Right renal pelvis (tissue), 4 donors: ENCODE measurements at places on chromosomes 7 and 10. TPM values are rescaled to one million over a fixed set of nuclear protein-coding genes. Genes with fewer than 3 reads are reported as not detected.

The MTURN gene
- 81.6 TPM for polyA plus RNA-seq

The GRM8 gene
- 10.0 TPM for polyA plus RNA-seq

The SNCG gene
- 11.4 TPM for polyA plus RNA-seq

The SRRM3 gene
- 2.2 TPM for polyA plus RNA-seq

The IQUB gene
- polyA plus RNA-seq: 5.4 TPM

The ANKMY2 gene
- 29.7 TPM for polyA plus RNA-seq

The IFIT3 gene
- polyA plus RNA-seq: 15.9 TPM

The SLC18A3 gene
- not detected for polyA plus RNA-seq

The ALDH18A1 gene
- 78.4 TPM for polyA plus RNA-seq

- DNase-seq: no peak
Observed at GRCh38 chr7:5681979-5682546, 99.4 kb downstream of the RNF216 start.

GRCh38 chr7:99525713-99526440 lies 21.4 kb downstream of the ZKSCAN5 start:
- no peak for DNase-seq

- DNase-seq: no peak
Observed at GRCh38 chr10:42859256-42859655, 76.7 kb downstream of the BMS1 start.

DNA sequence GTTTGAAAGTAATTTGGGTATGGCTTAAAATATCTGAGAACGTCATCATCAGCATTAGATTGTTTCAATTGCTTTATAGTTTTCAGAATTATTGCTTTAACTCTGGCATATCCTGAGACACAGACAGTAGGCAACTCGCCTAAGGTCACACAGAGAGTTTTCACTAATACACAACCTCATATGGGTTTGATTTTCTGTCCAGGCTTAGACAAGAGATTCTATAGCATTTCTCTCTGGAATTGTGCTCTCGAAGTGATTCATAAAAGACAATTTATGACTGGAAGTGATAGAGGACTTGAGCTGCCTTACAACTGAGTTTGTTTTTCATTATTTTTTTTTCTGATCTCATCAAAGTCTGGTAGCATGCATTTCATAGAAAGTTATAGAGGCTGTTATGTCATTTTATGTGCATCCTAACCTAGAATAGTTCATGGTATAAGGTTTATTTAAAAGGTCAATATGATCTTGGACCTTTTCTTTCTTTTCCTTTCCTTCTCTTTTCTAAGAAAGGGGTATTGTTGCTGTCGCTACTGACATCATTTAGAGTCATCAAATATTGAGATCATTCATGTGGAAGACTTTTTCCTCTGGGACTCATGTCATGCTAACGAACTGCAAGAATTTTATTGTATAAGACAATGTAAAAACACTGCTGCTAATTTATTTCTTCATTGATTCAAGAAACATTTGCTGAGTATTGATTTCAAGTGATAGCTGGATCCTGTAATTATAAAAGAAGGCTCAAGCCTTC lies 278.2 kb downstream of the PLXDC2 start:
- no peak for DNase-seq

DNA sequence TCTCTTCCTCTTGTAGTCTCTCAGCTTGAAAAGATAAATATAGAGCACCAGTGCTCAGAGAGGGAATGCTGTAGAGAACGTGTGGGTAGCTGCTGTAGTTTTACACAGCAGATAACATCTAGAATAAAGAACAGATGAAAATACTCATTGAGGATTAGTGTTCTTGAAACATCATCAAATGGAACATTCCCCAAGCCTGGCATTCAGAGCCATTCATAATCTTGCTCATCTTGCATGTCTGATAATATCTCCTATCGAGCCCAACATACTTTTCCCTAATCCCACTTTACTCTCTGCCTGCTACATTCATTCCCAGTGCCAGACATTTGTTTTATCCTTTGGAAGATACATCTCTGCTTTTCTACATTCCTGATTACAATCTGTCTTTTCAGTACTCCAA lies 35.2 kb downstream of the MCU start:
- no peak for DNase-seq

GRCh38 chr10:107340326-107340725 lies 175.8 kb upstream of the SORCS1 start:
- no peak for DNase-seq

DNA sequence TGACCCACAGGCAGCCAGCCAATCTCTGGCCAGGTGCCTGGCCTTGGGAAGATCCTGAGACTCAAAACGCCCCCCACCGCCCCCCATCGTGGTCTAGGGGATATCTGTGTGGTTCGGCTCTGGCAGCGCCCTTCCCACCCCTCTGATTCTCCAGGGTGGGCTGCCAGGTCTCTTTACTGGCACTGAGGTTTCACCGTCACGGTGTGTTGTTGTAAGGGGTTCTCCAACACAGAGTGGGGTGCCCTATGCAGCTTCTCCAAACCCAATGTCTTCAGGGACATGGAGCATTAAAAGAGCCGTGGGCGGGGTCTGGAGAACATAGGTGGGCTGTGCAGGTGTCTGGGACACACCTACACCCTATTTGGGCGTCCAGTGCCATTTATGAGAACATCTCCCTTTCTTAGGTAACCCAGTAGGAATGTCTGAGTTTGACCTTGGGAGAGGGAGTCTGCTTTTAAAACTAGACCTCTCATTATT lies 1.5 kb downstream of the MAFK start:
- no peak for DNase-seq

DNA sequence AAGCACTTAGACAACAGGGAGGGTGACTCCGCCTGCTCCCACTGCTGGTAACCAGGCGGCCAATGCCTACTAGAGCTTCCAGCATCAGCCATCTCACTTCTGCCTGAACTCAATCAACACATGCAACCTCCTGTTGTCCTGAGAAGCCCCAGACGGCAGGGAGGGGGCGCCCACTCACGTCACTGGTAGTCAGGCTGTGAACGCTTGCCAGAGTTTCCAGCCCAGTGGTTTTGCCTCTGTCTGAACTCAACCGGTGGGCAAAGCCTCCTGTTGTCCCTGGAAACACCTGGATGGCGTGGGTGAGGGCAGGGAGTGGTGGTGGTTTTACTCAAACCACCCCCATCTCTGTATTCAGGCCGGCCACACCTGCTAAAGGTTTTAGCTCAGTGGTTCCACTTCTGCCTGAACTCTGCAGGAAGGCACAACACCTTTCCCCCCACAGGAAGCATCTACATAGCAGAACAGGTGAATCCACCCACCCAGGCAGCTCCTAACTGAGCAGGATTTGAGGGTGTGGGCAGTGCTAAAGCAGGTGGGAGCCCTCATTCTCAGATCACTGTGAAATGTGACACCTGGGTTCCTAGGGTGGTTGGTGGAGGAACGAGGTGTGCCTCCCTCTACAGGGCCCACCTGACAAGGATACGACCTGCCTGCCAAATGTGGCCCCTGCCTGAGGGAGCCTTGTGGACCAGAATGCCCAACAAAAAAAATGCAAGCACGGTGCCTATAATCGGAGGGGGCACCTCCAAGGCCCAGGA lies 563.0 kb upstream of the SEMA3D start:
- DNase-seq: no peak

DNA sequence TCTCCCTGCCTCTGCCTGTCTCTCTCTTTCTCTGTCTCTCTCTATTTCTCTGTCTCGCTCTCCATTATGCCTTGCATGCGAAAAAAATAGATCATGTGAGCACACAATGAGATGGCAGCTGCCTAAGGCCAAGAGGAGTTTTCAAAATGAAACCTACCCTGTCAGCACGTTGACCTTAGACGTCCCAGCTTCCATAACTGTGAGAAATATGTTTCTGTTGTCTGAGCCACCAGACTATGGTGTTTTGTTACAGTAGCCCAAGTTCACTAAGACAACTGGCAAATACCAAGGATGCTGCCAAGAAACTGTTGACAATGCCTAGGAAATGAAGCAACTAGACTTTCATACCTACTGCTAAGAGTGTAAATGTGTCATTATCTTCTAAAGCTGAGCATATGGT lies 70.6 kb upstream of the PLXDC2 start:
- DNase-seq: no peak

- DNase-seq: no peak
Observed at GRCh38 chr10:128084991-128085390, 41.2 kb downstream of the MKI67 start.

GRCh38 chr7:90828601-90829000 lies 232.5 kb downstream of the CDK14 start:
- DNase-seq: no peak

DNA sequence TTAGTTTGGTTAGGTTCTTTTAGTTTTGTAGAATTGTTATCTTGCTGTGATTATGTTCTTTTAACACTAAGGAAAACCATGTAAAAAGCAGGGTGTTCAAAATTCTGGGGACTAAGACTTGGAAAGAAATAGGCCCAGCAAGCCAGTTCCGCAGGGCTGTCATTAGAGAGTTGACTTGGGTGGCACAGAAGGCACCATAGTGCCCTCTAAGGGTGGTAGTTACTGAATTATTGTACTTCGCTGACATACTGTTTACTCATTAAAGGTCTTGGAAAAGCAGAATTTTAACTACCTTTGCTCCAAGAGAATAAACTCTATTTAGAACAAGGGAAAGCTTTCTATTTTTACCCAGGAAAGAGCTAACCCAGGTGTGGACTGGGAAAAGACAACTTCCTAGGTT lies 86.5 kb downstream of the OTUD1 start:
- DNase-seq: no peak

GRCh38 chr10:52523696-52524095 lies 209.6 kb downstream of the DKK1 start:
- no peak for DNase-seq

- DNase-seq: no peak
Observed at GRCh38 chr7:21305455-21306235, 122.2 kb upstream of the SP4 start.

DNA sequence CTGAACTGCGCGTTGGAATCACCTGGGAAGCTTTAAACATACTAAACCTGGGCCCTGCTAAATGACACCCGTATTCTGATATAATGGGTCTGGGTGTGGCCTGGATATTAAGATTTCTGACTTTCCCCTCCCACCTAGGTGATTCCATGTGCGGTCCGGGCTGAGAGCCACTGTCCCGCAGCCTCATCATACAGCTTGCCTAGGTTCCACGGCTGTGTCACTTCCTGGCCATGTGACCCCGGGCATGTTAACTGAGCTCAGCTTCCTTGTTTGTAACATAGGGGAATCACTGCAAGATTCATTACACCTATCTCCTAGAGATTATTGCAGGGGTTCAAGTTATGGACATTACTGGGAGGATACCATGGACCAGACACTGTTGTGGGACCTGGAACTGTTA lies 472.7 kb upstream of the GALNT17 start:
- no peak for DNase-seq

DNA sequence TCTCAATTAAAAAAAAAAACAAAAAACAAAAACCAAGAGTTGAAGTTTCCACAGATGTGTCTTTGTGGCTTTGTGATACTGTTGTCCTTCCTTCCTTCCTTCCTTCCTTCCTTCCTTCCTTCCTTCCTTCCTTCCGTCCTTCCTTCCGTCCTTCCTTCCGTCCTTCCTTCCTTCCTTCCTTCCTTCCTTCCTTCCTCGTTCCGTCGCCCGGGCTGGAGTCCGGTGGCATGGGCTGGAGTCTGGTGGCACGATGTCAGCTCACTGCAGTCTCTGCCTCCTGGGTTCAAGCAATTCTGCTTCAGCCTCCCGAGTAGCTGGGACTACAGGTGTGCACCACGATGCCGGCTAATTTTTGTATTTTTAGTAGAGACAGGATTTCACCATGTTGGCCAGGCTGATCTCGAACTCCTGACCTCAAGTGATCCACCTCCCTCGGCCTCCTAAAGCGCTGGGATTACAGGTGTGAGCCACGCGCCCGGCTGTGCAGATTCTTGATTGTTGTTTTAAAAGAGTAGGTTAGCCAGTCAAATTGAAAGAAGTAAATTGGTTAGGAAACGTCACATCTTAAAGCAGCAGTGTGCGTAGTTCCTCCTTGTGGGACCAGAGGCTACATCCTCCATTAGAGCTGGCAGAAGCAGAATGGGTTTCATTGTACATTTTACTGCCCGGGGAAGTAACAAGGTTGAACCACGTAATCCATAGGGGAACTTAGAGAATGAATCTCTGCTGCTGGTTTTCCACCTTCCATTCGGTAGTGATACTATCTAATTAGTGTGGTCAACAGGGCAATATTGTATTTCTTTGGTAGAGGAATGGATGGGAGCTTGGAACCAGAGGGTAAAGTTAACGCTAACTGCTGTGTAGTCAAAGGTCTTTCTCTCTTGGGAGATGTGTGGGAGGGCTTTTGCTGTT lies 20.6 kb downstream of the DNAJB6 start:
- no peak for DNase-seq

DNA sequence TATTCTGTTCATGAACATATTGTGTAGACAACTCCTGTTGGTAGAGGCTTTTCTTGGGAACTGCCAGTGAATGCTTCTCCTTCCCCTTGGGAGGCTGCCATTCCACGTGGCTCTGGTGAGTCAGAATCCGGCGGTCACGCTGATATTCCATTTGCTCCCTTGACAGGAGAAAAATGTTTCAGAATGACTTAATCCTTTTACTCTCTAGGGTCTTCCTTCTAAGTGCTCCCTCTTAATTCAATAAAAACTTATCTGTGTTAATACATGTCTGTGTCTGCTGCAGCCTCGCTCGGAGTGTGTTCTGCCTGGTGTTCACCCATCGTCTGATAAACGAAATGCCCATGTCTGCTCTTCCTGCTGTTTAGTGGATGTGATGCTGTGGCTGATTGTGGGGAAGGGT lies 278.6 kb downstream of the ARHGAP12 start:
- DNase-seq: no peak

DNA sequence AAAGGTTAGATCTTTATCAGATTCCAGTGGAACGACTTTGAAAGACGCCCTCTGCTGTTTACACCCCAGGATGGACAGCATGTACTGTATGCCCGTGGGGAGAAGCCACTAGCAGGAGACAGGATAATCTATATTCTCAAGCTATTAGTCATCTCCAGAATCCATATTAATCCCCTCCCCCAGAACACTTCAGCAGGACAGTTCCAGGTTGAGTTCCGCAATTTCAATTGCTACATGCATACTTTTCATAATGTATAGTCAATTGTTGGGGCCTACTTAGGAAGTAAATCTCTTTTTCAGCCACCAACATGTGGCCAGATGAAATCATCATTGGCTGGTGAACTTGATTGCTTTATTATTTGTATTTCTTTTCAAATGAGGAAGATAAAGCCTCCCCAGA lies 313.1 kb upstream of the SMIM30 start:
- no peak for DNase-seq

DNA sequence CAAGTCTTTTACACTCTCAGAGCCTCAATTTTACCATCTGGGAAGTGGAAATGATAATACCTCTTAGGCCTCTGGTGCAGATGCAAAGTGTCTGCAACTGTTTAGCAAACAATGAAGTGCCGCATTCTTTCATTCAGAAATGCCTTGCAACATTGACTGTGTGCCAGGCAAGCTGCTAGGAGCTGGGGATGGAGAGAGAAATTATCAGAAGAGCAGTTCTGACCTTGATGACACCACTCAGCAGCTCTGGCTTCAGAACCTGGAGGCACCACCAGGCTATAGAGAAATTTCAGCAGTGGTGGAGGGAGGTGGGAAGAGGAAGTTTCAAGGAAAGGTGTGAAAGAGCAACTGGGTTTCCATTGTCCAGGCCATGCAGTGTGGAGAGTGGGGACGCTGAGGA lies 78.1 kb upstream of the HABP2 start:
- DNase-seq: no peak
